ENCODE measurements at places on chromosomes 5 and 9.

DNA sequence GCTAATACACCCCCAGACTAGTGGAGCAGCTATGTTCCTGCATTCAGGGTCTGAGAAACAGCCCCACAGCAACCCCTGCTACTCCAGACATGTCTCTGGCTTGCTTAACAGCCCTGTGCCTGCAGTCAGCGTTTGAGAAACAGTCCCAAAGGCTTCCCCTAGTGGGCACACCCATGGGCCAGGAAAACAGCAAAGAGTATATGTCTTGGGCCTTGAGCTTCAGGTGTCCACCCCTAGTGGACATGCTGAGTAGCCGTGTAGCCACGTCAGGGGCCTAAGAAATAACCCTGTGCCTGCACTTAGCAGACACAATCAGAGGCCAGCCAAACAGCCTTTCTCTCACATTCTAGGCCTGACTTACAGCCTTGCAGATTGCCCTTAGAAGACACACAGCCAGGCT lies 698.6 kb downstream of the PTPRD start:
- no peak for DNase-seq

- no peak for DNase-seq
Measured at GRCh38 chr9:3534614-3535404, 9.0 kb upstream of the RFX3 start.

GRCh38 chr9:106864373-106865143 lies 1.6 kb downstream of the ZNF462 start:
- no peak for DNase-seq

- DNase-seq: no peak
Measured at GRCh38 chr5:115423051-115423450, 121.5 kb downstream of the FEM1C start.

- no peak for DNase-seq
Measured at GRCh38 chr9:120888626-120889025, 11.6 kb upstream of the PHF19 start.

- DNase-seq: peak; percentile 93
Measured at GRCh38 chr9:33161011-33161588, 6.0 kb downstream of the B4GALT1 start.
